Right renal cortex interstitium (tissue), 3 donors: ENCODE measurements at places on chromosomes 4 and X. TPM values are rescaled to one million over a fixed set of nuclear protein-coding genes. Genes with fewer than 3 reads are reported as not detected.
A peak's percentile ranks its signal among the peaks of the same experiment; 100 is the strongest.

DNA sequence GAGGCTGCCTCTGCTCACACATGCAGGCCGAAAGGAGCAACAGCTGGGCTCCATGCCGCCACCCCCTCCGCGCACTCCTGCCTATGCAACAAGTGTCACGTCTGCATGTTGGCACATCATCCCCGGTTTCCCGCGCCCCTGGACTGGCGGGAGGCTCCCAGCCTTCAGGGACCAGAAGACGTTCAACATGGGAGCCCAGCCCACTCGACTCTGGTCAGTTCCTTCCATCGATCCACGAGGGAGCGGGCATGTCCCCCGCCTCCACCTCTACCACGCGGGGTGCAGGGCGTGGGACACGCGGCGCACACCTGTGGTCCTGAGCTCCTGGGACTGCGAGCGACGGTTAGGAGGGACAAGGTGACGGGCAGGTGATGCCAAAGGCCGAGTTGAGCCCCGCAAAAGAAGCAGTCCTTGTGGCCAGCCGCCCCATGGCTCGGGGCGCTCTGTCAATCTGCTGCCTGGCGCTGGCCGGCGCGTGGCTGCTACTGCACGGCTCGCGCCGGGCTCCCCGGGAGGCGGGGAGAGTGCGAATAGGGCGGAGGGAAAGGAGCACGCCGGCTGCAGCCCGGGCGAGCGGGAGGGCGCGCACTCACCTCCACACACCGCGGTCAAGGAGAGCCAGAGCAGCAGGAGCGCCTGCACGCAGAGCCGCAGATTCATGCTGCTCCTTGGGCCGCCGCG, 645 bp downstream of the APLN start:
- DNase-seq = no peak

- DNase-seq = no peak
Observed at GRCh38 chr4:186900984-186901383, 177.3 kb upstream of the FAT1 start.

DNA sequence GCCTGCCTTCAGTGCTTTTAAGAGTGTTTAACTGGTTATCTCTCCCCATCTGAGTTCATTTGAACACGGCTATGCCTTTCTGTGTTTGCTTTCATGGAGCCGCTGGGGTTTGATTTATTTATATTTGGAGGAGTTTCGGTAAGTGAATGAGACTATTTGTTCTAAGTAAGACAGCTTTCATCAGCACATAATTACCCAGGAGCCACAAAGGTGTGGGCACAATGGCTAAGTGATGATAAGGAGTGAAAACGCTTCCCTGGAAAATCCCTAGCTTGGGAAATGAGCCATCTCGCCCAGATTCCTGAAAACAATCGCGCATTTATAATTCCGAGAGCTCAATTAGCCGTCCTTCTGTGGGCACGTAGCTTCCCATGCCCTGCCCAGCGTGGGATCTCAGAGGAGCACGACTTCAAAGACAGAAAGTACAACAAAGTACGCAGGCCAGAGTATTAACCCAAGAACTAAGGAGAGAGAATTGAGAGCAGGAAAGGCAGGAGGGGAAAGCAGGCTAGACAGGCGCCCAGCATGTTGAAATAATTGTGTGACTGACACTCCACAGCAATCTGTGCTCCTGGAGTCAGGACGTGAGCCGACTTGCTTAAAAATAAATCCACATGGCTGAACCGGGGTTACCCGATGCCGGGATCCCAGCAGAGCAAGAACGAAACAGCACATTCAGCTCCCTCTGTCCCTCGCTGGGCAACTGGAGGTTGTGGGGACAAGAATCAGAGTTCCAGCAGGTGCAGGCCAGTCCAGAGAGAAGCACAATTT, 99.0 kb downstream of the DHRSX start:
- peak; percentile 4 for DNase-seq

GRCh38 chr4:101332424-101332823, 14.9 kb downstream of the PPP3CA start:
- DNase-seq = no peak

DNA sequence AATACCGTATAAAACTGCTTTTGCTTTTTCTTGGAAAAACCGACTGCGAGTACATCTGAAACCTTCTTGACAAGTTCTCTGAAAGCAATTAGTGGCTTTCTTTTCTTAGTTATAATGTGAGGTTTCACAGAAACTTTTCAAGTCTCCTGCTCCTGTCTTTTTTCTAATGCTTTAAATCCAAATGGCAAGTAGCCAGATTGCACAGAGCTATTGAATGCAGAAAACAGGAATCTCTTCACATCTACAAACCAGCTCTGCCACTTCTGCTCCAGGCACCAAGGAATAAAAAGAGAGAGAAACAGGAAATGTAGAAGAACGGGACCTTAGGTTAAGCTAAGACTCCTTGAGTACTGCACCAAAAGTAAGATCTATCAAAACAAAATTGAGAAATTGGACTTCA, 267.3 kb upstream of the TET2 start:
- DNase-seq = no peak

- DNase-seq = no peak
Observed at GRCh38 chrX:129718676-129719075, 20.1 kb upstream of the XPNPEP2 start.

DNA sequence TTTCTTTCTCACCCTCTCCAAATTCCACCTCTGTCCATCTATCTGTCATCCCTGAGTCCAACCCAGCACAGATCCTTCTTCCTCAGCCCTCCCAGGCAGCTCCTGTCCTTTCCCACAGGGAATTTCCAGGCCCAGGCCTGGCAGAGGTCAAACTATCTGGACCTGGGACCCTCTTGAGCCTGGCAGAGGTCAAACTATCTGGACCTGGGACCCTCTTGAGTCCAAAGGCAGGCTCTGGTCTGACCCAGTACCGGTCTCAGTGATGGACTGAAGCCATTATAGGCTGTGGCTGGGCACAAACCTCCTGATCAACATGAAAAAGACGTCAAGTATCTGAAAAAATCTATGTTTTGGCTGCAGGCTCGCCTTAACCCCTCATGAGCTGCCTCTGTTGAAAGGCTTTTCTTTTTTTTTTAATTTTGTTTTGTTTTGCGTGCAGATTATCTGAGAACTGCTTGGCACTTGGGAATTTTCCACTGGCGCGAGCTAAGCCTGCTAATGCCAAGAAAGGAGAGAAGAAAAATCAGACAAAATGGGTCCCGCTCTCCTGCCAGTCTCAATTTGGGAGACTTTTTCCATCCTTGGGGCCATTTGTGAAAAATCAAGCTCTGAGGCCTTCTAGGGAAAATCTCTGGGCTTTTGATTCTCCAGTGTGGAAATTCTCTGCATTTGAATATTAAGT, 31.2 kb downstream of the MSX1 start:
- DNase-seq = no peak

- no peak for DNase-seq
Observed at GRCh38 chrX:97854086-97854485, 970.4 kb downstream of the RPA4 start.

DNA sequence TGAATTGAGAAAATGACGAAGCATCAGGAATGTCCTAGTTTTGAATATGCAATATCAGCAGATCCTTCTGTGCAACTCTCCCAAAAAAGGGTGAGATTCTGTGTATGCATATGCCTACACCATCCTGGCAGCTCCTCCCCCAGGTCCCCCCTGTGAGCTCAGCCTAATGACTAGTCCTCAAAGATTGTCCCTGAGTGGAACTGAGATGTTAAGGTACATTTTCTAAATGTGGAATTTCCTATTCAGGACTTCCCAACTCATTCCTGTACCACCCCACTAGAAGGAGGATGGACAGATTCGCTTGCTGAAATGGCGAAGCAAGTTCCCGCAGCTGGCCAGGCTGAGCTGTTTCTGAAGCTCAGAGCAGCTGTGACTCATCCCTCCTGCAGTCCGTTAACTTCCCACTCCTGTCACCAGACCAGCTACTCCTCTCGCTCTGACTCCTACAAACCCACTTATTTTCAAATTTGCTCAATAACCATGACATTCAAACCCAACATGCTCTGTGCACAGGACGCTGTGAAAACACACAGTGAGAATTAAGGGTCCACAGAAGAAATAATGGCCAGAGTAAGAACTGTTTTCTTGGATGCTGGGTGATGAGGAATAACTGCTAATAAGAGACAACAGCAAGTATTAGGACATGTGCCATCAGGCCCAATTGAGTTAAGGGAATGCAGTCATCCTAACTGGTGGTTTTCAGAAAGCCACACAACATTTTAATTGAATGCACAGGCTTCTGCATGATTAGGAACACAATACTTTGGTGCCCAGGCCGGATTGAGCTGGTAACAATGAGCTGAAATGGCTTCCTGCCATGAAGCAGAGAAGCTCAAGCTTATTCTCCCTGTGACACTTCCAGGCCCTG, 40.0 kb upstream of the IRF2 start:
- DNase-seq = peak; percentile 35

DNA sequence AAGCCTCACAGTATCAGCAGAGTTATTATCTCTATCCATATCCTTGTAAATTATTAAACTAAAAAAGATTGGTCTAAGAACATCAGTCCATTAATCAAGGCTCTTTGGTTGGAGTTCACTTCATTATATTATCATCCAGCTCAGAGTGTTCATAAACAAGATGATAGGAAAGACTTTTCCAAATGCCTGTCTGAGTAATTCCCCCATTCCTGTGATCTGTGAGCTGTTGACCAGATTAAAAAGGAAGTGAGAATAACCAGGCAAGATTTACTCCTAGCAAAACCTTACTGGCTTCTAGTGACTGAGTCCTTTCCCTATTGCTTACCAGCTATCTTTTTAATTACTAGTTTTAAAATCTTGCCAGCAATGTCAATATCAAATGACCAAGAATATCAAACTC, 14.9 kb downstream of the PKD2 start:
- no peak for DNase-seq

DNA sequence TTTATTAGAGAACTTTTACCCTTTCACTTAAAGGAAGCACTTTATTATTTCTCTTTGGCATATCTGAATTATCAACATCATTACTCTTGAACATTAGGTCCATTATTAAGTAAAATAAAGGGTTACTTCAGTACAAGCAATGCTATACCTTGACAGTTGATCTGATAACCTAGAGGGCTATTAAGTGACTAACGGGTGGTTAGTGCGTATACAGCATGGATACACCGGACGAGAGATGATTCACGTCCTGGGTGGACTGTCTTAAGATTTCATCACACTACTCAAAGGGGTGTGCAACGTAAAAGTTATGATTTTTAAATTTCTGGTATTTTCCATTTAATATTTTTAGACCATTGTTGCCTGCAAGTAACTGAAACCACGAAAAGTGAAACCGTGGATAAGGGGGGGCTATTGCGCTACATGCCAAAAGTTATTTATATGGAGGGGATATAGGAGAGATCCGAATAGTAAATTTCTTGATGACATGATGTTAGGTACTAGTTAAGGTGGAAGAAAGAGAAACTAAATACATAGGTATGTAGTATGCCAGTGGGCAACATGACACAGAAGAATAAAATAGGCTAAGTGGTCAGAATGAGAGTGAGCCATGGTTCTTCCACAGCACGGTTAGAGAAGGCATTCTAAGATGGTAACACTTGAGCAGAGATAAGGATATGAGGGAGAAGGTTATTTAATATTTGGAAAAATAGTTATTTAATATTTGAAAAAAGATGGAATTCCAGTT, 230.8 kb upstream of the ANKRD50 start:
- DNase-seq = no peak

GRCh38 chrX:68761086-68761485, 67.7 kb upstream of the EFNB1 start:
- no peak for DNase-seq

DNA sequence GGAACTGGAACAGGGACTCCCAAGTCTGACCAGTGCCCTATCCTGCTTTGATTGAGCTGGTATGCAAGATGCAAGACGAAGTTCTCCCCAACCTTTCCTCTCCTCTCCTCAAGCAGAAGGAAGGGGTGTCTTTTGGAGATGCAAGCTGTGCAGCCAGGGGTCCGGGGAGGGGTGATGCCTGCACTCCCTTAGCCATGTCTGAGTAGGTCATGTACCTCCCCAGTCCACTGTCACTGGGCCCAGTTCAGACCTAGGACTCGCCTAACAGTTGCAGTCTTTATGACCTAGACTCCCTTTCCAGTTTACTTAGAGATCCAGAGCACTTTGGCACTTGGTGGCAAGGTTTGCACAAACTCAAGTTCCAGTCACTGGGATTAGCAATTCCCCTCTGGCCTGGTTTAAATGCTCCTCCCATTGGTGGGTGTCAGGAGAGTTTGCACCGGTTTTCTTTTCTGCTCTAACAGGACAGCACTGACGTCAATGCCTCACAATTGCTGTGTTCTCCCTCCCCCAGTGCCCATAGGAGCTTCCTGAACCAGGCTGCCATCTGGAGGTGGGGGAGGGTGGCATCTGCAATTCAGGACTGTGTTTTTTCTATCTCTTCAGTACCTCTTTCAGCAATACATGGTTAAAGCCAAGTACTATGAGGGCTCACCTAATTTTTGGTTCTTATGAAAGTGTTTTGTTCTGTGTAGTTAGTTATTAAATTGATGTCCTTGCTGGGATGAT, 782.2 kb downstream of the ARAP2 start:
- DNase-seq = no peak

DNA sequence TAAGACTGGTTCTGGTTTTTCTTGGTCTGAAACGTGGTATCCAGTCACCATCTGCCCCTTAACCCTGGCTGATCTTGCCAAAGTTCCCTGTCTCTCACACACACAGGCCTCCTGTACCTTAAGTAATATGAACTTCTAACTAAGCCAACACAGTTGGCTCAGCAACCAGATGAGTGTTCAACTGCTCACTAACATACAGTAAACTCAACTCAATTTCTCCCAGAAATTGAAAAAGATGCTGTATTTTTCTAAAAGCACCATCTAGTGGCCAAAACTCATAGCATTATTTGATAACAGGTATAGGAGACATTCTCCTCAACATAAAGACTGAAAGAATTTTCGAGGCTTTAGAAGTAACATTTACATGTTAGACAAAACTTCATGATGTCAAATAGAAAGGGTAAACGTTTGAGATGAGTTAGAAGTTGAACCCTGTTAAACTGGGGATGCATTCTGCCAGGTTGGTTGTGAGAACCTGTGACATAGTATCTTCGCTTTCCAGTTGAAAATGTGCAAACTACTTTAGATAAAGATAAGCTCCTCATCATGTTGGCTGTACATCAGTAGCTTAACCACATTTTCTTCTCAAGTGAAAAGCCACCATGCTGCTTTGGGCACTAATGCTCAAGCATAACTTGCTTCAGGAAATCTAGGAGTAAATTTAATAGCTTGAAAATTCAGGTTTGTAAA, 31.2 kb downstream of the CCNI start:
- DNase-seq = no peak

- no peak for DNase-seq
Observed at GRCh38 chr4:90780193-90780592, 653.0 kb downstream of the CCSER1 start.

- no peak for DNase-seq
Observed at GRCh38 chr4:183322326-183322725, at the start of gene CLDN24. TSS of gene CLDN24 (minus strand) at chr4:183322426. CDS start at chr4:183322426, 0 bp downstream.

GRCh38 chrX:69218407-69218997, 53.2 kb upstream of the PJA1 start:
- DNase-seq = no peak

CSAG1 gene
- not detected for polyA plus RNA-seq

GRPEL1 gene
- polyA plus RNA-seq = 38.7 TPM

GK gene
- polyA plus RNA-seq = 103 TPM

FRAS1 gene
- polyA plus RNA-seq = 77.4 TPM

MAPK10 gene
- 61.7 TPM for polyA plus RNA-seq

SLC16A2 gene
- polyA plus RNA-seq = 29.7 TPM

HMX1 gene
- not detected for polyA plus RNA-seq

SPANXC gene
- polyA plus RNA-seq = not detected

MMRN1 gene
- 3.1 TPM for polyA plus RNA-seq

GCNA gene
- 2.4 TPM for polyA plus RNA-seq

DUSP21 gene
- not detected for polyA plus RNA-seq

ZNF630 gene
- 3.3 TPM for polyA plus RNA-seq
